Activated CD4-positive, alpha-beta T cell treated with anti-CD3 and anti-CD28 coated beads for 24 hours (primary cell): ENCODE measurements at places on chromosomes 2 and 18.

- DNase-seq, result no peak
Measured at GRCh38 chr2:138658187-138658894, 121.8 kb downstream of the NXPH2 start.

GRCh38 chr2:240707043-240707756 lies 15.5 kb downstream of the AQP12A start:
- DNase-seq, result no peak

DNA sequence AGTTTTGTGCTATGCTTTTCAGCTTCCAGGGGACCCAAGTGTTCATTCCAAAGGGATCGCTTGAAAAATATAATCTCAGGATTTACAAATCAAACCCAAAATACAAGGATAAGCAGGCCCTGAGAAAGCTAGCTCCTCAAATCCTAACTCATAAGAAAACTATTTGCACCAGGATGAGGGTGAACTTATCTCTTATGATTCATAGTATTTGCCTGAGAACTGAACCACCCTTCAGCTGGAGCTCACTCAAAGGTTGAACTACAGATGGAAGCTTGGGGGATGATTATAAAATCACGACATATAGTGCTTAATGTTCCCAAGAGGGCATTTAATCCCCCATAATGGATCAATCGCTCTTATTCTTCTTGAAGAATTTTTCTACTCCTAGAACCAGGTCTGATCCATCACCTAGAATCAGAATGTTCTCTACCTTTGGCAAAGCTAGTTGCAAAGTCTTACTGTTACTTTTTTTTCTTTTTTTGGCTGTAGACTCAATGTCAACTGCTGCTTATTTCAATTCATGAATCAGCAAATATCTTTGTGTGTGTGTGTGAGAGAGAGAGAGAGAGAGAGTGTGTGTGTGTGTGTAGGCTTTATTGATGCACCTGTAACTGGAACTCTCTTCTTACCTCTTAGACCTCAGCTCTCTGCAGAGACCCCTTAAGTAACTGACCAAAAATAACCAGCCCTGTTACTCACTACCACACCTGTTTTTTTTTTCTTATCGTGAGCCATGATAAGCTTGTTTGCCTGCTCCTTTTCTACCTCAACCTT lies 44.8 kb downstream of the ARL4C start:
- no peak for DNase-seq

DNA sequence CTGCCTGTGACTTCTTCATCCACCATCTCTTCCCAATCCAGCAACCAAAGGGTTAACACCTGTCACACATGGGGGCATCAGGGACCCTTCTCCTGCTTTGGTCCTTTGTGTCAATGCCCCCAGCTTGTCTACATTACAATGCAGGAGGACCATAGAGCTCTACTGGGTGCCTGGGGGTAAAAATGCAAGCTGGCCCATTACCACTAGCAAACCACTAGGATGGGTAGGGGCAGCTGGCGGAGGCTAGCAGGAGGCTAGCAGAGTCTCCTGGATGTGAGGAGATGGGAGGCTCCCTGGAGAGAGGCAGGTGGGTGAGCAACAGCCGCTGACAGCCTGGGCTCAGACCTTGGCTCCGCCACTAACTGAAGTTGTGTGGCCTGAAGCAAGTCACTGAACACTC lies 153.4 kb upstream of the SKOR2 start:
- DNase-seq, result no peak

DNA sequence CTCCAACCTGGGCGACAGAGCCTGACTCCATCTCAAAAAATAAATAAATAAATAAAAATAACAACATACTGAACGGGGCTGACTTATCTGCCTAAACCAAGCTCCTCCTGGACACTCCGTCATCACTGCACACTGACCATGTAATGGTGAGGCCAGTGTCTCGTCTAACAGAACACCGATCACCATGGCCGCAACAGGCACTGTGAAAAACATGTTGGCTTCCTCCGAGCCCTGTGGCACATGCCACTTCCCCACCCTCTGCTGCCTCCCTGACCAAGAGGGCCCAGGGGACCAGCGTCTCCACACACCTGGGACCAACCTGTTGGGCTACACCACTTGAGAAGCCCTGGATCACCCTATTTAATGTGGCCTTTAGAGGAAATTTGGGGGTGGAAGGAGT lies 33.9 kb downstream of the ZNF516 start:
- DNase-seq, result no peak

DNA sequence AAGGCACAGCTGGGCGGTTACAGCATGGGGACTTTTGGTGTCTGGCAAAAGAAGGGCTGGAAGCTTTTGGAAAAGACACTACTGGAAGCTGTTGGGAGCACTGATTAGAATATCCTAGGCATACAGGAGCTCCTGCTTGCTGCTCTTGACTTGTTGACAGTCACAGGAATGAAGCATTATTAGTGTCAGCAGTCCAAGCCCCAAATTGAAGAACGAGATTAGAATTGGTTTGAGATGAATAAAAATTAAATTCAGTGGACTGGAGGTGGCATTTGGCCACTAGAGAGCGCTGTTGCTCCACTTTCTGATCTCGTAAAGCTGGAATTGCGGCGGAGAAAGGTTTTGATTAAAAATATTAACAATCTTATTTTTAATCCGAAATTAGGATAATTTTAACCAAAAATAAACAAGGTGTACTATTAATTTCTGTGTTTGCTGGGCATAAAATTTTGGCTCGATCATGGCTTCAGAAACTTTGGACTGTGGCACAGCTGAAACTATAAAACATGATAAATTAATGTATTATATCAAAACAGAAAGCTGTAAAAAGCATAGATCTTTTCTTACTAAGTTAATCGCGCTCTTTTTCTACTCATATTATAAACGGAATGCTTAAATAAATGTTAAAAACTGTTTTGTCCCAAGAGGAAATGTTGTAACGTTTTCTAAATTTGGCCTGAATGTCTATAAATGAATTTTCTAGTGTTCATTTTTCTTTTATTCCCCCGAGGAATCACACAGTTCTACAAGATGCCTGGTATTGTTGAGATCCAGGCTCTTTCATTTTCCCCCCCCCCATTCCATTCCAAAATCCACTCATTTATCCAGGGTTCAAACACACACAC lies 2.4 kb upstream of the HOXD8 start:
- peak; percentile 59 for DNase-seq
